ENCODE measurements at places on chromosomes 4 and X.

DNA sequence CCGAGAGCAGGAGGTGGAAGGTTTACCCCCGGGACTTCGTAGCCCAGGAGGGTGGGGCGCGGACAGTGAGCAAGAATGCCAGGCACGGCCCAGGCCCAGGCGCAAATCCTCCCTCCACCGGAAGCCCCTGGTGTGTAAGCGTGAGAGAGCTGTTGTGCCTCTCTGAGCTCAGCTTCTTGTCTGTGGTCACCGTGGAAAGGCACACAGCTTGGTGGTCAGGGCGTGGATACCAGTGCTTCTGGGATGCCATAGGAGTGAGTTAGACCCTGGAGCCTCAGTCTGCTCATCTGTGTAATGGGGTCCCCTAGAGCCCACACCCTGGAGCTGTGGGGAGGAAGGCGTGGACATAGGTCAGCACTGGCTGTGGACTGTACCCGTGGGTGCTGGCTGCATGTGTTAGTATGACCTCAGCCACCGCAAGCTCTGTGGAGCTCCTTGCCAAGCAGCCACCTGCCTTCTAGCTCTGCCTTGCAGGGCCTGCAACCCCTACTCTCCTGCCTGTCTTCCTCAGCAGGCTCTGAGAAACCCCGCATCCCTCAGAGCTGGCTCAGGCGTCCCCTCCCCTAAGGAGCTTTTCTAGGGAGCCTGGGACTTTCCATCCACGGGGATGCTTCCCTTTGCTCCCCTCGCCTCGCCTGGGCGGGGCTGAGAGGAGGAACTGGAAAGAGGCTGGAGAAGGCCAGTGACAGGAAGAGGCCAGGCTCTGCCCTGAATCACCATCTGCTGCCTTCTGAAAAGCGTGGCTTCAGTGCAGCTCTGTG, 28.0 kb upstream of the AFAP1 start:
- DNase-seq: no peak

DNA sequence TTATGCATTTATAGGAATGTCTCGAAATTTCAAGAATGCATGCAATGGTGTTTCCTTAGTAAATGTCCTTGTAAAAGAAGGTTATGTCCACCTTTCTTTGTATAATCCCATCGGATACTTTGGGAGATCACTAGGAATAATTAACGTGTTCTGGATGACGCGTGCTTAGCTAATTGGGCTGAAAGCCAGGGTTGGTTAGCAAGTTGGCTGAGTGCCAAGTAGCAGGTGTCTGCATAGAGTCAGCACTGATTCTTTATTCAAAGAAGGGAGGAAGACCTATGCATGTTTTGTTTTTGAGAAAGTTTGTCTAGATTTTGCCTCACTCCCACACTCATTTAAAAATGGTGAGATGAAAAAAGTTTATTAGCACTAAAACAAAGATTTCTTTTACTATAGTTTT, 144.6 kb downstream of the SOX3 start:
- no peak for DNase-seq

- no peak for DNase-seq
Observed at GRCh38 chr4:56276547-56276946, 110.7 kb downstream of the AASDH start.

GRCh38 chrX:48702032-48702431, 5.5 kb downstream of the SUV39H1 start:
- no peak for DNase-seq

DNA sequence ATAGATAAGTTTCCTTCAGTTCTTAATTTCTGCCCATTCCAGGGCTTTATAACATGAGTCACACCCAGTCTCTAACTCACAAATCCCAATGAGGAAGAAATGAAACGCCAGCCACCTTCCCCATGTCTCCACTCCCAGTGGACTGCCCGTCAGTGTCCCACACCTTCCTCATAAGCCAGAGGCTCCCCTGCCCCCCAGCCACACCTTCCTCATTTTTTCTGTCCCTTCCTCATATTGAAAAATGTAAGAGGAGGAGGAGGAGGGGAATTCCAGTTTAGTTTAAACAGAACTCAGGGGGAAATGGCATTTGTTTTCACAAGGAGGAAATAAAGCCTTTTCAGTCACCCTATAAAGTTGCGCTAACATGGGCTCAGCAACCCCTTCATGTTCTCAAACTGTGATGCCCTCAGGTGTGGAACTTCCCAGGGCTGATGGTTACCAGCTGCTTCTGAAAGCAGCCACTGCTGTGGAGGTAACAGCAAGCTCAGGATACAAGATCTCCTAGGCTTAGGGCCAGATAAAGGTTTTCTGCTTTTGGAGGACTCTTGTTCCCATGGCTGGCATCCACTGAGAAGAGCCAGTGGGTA, 97.8 kb downstream of the PARM1 start:
- no peak for DNase-seq

DNA sequence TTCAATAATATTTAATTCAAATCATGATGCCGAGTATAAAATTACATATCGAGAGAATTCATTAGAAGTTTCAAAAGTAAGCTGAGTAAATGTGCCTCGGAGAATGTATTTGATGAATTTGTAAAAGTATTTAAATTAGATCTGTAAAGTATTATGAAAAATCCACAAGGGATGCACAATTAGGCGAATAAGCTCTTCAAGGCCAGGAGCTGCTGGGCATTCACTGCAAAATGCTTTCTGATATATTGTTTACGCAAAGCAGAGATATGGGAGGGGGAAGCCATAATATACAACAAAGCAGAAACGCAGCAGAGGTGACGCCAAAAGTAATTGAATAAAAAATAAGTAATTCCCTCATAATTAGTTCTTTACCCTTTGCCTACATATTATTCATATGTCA, 1121.5 kb upstream of the TENM3 start:
- no peak for DNase-seq
